ENCODE measurements at places on chromosomes 16 and 17. TPM values are rescaled to one million over a fixed set of nuclear protein-coding genes. Genes with fewer than 3 reads are reported as not detected.

The CHP2 gene
- total RNA-seq: 0.10 TPM

DNA sequence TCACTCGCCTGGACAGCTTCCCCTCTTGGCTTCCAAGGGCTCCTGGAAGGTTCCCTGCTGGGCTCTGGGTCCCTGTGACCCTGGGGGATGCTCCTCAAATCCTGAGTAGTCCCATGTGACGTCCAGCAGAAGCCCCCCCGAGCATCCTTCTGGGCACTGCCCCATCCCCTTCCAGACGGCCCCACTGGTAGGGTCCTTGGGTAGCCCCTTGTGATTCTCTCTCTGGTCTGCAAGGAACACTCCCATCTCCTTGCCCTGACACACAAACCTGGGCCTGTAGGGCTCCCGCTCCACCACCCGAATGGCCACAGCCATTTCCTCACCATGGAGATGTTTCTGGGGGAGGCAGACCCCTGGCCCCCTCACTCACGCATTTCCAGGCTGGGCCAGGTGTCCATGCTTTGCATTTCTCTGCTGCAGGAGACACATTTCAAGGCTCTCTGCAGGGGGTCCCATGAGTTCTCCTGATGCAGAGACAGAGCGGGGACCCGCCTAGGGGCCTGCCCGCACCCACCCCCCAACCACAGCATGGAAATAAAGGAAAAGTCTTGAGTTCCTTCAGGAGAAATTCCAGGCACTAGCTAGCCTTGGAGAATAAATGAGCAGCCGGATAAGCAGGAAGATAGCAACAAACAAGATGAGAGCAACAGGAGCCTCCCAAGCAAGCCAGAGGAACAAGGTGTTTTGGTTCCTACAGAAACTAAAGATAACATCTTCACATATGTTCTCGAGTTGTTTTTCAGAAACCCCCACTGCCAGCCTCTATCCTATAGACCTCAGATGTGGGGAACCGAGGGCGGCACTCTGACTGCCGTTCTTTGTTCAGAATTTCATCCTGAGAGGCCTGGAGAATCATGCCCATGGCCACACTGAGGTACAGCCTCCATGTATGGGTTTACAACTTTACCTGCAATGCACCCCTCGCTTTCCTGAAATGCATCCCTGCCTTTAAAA is 128.8 kb downstream of the MGAT5B start:
- H3K36me3 ChIP-seq: no peaks in the 10 kb centered on the region
- H3K4me1 ChIP-seq: no peaks in the 10 kb centered on the region

DNA sequence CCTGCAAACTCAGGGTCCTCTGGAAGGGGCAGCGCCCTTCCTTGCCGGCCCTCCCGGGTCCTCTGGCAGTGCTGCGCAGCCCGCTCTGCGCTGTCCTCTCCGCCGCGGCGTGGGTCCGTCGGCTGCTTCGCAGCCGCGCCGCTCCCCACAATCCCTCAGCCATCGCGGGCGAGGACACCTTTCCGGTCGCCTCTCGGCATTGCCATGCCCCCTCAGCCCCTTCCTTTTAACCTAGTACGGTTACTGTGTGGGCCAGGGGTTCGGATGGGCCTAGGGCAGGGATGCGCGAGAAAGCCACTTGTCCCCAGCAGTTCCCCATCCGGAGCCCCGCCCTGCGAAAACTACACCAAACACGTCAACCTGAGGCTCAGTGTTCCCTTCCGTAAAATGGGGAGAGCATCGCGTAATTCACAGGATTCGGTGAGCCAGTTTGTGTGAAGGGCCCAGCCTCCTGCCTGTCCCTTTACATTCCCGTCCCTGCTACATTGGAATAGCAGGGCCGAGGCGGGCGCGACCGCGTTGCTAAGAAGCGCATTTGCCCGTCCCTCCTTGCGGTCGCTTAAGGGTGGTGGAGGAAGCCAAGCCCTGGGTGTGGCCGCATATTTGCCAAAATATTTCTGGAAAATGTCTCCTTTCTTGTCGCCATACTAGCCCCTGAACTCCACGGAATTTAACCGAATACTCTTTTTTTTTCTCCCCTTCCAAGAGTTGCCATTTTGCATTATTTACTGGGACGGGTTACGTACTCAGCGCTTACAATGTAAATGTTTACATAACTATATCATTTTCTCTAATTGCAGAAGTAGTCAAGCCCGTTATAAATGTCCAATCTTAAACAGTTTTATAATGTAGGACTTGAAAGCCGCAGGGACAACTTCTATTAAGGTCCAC is 13.2 kb downstream of the COPZ2 start:
- peak overlapping the region; percentile 35 for H3K4me3 ChIP-seq
- no peaks in the 10 kb centered on the region for H3K27me3 ChIP-seq
- no peak for DNase-seq
- H3K27ac ChIP-seq: no peak overlapping the region
- H3K4me1 ChIP-seq: peaks cover 13% of the 10 kb centered on the region

The KRTAP1-1 gene
- not detected for total RNA-seq

- no peak for DNase-seq
- no peaks in the 10 kb centered on the region for H3K4me1 ChIP-seq
- H3K4me3 ChIP-seq: no peak overlapping the region
Observed at GRCh38 chr17:70478902-70479301, 309.6 kb downstream of the KCNJ2 start.

The MSLN gene
- total RNA-seq: 314 TPM

The CLEC18B gene
- total RNA-seq: 0.43 TPM

The POLR3K gene
- total RNA-seq: 5.2 TPM

The SMIM5 gene
- 1.8 TPM for total RNA-seq

Data from ovary (tissue), 10 donors.